ENCODE measurements at places on chromosomes 16 and 17.
A peak's percentile ranks its signal among the peaks of the same experiment; 100 is the strongest.

DNA sequence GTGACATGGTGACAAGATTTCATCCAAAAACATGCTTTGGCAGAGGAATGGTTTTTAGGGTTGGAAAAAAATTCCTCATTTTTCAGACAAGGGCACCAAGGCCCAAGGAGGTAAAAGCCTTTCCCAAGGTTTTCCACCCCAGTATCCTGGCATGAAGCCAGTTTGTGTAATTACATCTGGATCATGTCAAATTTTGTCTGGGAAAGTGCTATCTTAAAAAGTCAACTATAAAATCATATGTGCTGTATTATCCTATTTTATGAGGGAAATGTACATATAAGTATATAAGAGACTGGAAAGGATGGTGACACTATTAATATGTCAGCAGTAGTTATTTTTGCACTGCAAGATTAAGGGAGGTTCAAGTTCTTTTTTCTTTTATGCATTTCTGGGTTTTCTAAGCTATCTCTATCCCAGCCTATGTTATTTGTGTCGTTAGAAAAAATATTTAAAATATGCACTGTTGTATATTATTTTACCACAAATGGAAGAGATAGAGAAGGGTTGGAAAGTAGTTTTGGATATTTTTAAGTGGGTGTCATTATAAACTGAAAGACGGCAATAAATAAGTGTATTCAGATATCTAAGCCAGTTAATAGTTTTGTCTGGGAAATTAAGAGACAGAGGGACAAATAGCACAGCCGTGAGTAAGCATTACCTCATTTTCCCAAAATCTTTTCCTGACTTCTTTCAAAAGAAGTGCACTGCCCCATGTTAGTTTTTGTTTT, 13.5 kb upstream of the FBXO47 start:
- DNase-seq, result no peak

- no peak for DNase-seq
These were observed 19.8 kb downstream of the ASIC2 start for GRCh38 chr17:33273271-33273670.

- peak; percentile 63 for DNase-seq
These were observed 2.5 kb downstream of the ALOX15B start for GRCh38 chr17:8041249-8041928.

- DNase-seq, result no peak
These were observed 56.7 kb upstream of the C17orf78 start for GRCh38 chr17:37318931-37319594.

DNA sequence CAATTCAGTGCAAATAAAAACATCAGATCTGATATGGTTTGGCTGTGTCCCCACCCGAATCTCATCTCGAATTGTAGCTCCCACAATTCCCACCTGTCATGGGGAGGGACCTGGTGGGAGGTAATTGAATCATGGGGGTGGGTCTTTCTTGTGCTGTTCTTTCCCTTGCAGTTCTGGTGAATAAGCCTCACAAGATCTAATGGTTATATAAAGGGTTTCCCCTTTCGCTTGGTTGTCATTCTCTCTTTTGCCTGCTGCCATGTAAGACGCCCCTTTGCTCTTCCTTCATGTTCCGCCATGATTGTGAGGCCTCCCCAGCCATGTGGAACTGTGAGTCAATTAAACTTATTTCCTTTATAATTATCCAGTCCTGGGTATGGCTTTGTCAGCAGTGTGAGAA, 68.9 kb upstream of the NFAT5 start:
- DNase-seq, result no peak
